B cell (primary cell): ENCODE measurements at places on chromosomes 11 and 22.

GRCh38 chr22:49712195-49712791 is 115.4 kb downstream of the BRD1 start:
- H3K36me3 ChIP-seq = no peaks in the 10 kb centered on the region
- H3K27ac ChIP-seq = no peak overlapping the region
- DNase-seq = no peak
- H3K4me3 ChIP-seq = no peak overlapping the region

DNA sequence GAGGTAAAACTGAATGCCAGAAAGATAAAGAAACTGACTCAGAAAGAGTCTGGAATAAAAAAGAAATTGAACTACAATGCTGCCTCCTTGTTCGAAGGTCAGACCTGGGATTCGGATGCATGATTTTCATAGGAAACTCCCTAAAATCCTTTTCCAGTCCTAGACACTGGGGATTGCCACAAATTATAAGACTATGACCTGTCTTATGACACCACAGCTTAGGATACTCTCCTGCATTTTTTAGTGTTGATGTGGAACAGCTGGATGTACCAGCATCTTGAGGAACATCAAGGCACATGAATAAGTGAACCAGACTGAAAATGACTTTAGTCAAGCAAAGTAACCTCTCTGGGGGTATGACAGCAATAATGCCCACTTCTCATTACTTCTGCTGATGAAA is 9.0 kb downstream of the KIRREL3 start:
- H3K4me1 ChIP-seq = no peaks in the 10 kb centered on the region
- DNase-seq = no peak
- no peak overlapping the region for H3K4me3 ChIP-seq
- no peaks in the 10 kb centered on the region for H3K36me3 ChIP-seq
- H3K27ac ChIP-seq = no peak overlapping the region

DNA sequence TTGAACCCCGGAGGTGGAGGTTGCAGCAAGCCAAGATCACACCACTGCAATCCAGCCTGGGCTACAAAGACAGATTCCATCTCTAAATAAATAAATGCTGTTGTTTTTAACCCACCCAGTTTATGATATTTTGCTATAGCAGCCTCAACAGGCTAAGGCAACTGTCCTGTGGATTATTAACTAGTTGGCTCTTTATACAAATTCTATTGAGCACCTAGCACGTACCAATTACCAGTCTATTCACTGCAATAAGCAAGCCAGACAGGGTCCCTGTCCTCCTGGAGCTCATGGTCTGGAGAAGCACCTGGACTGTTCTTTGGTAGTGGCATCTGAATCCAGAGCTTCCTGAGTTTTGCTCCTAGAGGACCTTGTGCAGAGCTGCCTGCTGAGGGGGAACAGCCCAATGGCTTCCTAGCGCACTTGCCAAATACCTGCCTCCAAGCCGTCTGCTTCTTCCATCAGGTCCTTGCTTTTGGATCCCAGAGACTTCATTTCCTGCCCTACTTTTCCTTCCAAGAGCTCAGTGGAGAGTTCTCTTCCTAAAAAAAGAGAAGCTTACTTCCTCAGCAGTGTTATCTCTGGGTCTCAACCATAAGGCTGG is 49.9 kb upstream of the MICAL2 start:
- H3K27me3 ChIP-seq = no peaks in the 10 kb centered on the region
- no peak overlapping the region for H3K27ac ChIP-seq
- H3K36me3 ChIP-seq = no peaks in the 10 kb centered on the region
- no peaks in the 10 kb centered on the region for H3K4me1 ChIP-seq

DNA sequence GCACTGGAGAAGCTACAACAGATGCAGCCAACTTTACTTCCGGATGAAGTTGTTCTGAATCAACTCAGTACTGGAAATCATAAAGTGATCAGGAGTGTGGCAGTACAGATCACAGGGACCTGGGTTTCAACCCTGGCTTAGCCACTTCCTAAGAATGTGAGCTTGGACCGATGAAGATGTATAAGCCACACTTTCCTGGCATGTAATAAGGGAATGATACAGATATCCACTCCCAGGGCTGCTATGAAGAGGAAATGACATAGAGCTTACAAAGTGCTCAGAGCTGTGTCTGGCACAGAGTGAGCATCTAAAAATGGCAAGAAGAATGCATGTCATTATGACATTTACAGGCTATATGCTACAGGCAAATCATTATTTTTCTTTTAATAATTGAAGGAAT is 378.7 kb downstream of the NTM start:
- no peak overlapping the region for H3K4me3 ChIP-seq
- DNase-seq = no peak
- no peaks in the 10 kb centered on the region for H3K27me3 ChIP-seq
- no peaks in the 10 kb centered on the region for H3K36me3 ChIP-seq
- H3K27ac ChIP-seq = no peak overlapping the region

- H3K27ac ChIP-seq = no peak overlapping the region
- H3K27me3 ChIP-seq = no peaks in the 10 kb centered on the region
- no peaks in the 10 kb centered on the region for H3K4me1 ChIP-seq
- no peaks in the 10 kb centered on the region for H3K36me3 ChIP-seq
- no peak for DNase-seq
Measured at GRCh38 chr11:122007601-122008071, 108.4 kb downstream of the BLID start.

DNA sequence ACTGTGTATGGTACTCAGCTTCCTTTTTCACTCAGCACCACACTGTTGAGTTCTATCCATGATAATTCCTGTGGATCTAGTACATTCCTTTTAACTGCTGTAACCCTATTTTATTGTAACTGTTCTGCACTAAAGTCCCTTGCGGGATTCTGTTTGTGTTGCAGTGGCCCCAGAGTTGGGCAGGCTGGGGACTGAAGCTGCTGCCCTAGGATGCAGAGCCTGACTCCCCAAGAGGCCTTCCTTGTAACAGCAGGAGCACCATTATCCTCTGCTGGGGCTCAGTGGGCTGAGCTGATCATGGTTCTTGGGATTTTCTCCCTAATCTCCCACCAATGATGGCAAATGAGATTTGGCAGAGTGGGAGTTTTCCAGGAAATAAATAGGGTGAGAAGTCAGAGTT is 77.7 kb downstream of the CABIN1 start:
- no peak for DNase-seq
- H3K4me3 ChIP-seq = no peak overlapping the region

DNA sequence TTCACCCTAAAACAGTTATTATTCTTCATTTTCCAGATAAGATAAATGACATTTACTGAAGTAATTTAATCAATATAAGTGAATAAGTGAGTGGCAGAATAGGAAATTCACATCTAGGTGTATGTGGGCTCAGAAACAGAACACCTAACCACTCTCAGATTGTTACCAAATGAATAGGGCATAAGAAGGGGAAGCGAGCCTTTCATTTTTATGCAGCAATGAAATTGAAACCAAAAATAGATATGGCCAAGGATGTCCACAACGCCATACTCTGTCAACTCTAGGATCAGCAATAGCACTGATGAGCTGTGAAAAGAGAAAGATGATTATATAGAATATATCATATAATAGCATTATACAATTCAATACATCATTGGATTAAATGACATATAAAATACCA is 398.1 kb upstream of the API5 start:
- no peaks in the 10 kb centered on the region for H3K27me3 ChIP-seq
- no peak overlapping the region for H3K27ac ChIP-seq
- DNase-seq = no peak

GRCh38 chr11:96315476-96315875 is 27.5 kb downstream of the MAML2 start:
- no peak for DNase-seq
- H3K4me1 ChIP-seq = peaks cover 12% of the 10 kb centered on the region
- H3K27me3 ChIP-seq = no peaks in the 10 kb centered on the region

GRCh38 chr11:6925636-6926207 is 504 bp upstream of the ZNF215 start:
- H3K27me3 ChIP-seq = no peaks in the 10 kb centered on the region
- DNase-seq = no peak
- no peaks in the 10 kb centered on the region for H3K36me3 ChIP-seq
- no peak overlapping the region for H3K27ac ChIP-seq

DNA sequence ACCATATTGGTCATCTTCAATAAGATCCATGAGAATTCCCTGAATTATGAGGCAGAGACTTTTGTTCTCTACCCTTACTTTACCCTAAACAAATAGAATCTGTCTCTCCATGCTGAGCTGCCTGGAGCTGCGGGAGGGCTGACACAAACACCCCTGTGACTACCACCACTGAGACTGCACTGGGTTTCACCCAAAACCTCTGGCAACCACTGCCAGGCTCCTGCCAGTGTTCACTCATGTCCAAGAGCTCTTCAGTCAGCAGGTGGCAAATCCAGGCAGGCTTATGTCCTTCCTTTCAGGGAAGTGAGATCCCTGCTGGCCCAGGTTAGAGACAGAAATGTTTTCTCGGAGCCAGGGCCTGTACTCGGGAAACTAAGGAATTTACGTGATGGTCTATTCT is 1105.3 kb downstream of the LRRC4C start:
- no peak for DNase-seq
- no peak overlapping the region for H3K4me3 ChIP-seq
- no peaks in the 10 kb centered on the region for H3K4me1 ChIP-seq

DNA sequence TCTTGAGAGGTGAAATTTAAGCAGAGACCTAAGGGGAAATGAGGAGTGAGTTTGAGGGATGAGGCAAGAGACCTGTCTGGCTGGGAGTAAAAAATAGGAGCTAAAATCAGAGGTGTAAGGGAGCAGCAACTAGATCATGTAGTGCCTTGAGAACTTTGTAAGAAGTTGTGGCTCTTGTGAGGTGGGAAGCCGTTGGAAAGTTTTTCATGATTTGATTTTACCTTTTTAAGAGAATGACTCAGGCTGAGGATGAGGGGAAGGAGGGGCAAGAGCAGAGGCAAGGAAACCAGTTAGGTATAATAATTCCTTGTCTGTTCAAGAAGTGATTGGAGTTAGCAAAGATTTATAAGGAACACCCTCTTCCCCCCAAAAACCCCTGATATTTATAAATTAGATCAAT is 25.8 kb downstream of the QSER1 start:
- no peak for DNase-seq
- no peaks in the 10 kb centered on the region for H3K36me3 ChIP-seq
- no peak overlapping the region for H3K4me3 ChIP-seq
- no peaks in the 10 kb centered on the region for H3K27me3 ChIP-seq
- H3K27ac ChIP-seq = no peak overlapping the region
- no peaks in the 10 kb centered on the region for H3K4me1 ChIP-seq

DNA sequence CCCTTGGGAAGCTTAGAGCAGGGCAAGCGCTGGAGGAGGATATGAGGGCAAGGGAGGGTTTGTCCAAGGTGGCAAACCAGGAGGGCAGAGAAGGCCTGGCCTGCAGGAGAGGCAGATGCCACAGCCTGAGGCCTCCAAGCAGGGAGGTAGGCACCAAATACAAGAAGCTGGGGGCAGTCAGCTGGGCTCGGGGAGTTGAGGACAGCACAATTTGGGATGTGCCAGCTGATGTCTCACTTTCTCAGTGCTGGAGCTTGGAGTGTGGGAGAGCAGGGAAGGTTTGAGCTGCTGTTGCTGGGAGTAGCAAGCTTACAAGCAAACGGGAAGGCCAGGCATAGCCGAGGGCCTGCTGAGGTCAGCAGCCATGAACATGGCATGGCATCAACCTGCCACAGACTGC is 4.0 kb downstream of the ZDHHC24 start:
- H3K4me3 ChIP-seq = no peak overlapping the region
- H3K4me1 ChIP-seq = peaks cover 26% of the 10 kb centered on the region
- no peak for DNase-seq
- H3K27me3 ChIP-seq = no peaks in the 10 kb centered on the region
